ENCODE measurements at places on chromosomes 2 and 18.

DNA sequence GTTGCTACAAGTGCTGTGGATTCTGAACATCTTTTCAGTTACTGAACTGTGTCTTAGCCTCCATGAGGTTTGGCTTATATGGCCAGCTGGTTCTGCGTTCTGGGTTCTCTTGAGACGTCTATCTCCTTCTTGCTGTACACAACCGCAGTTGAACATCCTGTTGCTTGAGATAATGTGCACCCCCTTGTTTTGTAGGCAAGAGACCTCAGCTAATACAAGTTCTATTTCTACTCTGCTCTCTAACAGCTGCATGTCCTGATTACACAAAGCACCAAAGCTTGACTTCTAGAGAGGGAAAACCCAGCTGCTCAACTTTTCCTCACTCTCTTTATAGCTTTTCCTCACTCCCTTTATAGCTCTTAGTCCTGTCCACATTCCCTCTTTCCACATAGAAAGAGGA lies 176.0 kb downstream of the LTBP1 start:
- no peak for DNase-seq

GRCh38 chr2:202109737-202110184 lies 36.7 kb downstream of the KIAA2012 start:
- peak; percentile 84 for DNase-seq

- DNase-seq = no peak
These were observed 92.8 kb upstream of the BARD1 start for GRCh38 chr2:214902286-214902685.

DNA sequence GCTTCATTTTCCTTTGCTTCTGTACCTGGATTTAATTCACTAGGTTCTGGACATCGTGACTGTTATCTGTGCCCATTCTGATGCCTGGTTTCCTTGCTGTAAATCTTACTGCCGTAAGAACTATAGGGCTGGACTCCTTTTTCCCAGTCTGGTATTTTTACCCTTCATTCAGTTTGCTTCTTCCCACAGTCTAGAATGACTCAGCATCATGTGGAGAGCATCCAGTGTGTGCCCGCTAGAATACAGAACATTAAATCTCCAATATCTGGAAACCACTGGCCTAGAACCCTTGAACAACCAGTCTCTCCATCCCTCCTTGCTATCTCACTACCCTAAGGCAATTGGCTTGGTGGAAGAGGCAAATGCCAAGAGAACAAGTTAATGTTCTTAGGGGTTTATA lies 1075.4 kb upstream of the ZEB2 start:
- DNase-seq = peak; percentile 19

DNA sequence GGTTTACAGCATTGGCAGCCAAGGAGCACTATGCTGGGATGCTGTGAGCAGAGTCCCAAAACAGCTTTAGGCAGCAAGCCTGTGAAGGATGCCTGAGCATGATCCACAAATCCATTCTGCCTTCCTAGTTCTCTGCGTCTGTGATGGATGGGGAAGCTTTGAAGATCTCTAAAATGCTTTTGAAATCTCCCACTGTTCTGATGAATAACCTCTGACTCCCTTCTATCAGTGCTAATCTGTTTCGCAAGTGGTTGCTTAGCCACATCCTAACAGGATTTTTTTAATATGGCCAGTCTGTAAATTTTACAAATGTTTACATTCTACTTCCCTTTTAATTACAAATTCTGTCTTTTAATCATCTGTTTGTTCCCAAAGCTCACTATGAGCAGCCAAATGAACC lies 319.2 kb downstream of the GULP1 start:
- DNase-seq = peak; percentile 64

GRCh38 chr18:68568364-68569155 lies 146.3 kb downstream of the TMX3 start:
- peak; percentile 2 for DNase-seq

GRCh38 chr2:227881866-227882517 lies 10.6 kb downstream of the DAW1 start:
- no peak for DNase-seq

GRCh38 chr2:127358044-127358443 lies 29.7 kb downstream of the MAP3K2 start:
- DNase-seq = no peak

DNA sequence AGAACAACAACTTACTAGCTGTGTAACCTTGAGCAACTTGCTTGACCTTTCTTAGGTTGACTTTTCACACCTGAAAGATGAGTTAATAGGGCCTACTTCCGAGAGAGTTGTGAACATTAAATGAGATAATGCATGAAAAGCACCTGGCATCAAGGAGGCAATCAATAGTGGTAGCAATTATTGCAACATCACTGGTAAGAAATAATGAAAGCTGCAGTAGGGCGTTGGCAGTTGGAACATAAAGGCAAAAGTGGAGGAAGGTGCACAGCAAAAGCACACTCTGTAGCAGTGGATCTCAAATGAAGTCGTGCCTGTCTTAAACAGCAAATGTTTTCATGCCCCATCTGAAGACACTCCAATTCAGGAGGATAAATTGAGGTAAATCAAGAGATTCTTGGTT lies 178.9 kb upstream of the VRK2 start:
- no peak for DNase-seq

GRCh38 chr2:38181806-38182491 lies 106.0 kb upstream of the CYP1B1 start:
- no peak for DNase-seq

DNA sequence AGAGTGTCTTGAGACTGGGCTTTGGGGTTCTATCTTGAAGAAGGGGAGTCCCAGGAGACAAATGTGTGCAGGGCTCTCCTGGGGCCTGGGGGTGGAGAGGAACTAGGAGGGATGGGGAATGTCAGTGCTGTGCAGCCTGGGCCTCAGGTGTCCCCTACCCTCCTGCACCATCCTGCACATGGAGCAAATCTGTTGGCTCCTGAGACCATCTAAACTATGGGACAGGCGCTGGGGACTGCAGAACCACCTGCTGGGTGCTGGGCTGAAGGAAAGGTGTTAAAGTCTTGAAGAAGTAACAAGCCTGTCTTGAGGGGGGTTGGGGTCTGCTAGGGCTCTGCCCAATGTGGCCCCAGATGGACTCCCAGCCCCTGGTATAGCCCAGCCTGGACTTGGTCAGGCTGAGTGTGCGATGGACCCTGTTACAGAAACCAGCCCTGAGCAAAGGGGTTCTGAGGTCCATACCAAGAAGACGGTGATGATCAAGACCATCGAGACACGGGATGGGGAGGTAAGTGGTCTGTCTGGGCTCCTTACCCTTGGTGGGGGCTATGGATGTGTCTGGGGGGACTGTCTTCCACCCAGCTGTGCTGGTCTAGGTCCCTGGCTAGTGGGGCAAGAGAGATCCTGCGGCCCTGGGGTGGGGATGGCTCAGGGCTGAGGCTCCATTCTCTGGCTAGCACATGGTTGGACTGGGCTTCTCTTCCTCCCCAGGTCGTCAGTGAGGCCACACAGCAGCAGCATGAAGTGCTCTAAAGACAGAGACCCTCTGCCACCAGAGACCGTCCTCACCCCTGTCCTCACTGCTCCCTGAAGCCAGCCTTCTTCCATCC lies 7.3 kb downstream of the DES start:
- DNase-seq = no peak

DNA sequence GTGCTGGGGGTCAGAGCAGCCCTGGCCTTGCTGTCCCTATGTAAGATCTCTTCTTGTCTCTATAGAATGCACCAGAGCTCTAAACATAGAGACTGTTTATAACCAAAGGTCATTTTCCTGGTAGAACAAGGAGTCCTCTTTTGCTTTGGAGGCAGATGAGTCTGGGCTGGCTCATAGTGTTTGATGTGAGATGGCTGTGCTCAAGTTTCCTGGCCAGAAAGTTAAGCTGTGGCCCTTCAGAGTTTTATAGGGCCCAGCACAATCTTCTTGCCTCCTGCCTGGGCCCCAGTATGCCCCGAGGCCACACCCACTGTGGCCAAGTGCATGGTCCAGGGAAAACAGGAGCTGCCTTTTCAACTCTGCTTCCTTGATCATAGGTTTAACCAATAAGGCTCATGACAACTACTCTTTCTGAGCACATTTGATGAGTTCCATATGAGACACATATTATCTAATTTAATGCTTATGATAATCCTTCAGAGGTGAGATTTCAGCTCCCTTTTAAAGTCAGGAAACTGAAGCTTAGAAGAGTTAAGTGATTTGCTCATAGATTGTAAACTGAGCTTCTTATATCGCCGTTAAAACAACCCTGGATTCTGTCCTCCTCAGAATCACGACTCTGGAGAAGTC lies 66.3 kb downstream of the MYCN start:
- DNase-seq = no peak

DNA sequence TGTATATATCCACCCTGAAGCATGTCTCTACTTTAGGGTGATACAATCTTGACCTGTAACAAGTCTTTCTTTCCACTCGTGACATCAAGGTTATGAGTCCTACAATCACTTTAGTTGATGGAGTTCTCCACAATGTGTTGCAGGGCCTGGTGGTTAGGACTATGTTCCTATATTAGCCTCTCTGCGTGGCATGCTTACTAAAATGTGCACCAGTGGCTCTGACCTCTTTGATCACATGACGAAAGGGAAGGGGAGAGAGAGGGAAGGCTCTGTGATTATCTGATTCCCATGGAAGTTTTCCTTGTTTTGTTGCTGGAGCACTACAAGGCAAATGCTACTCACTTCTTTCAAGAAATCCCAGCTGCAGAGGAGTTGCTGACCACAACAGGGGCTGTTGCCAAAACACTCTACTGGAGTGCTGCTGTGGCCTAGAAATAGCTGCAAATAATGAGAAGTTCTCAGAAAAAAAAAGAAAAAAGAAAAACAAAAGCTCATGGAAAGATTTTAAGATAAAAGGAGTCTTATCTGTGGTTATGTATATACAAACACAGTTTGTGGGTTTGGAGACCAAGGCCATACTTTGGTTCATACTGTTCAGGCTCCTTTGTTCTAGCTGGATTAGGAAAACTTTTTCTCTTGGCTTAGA lies 272.8 kb upstream of the MMADHC start:
- peak; percentile 91 for DNase-seq

- DNase-seq = no peak
These were observed 16.3 kb upstream of the GAL3ST2 start for GRCh38 chr2:241760301-241760771.

GRCh38 chr2:216372761-216373291 lies 543 bp upstream of the MARCHF4 start:
- DNase-seq = peak; percentile 92

DNA sequence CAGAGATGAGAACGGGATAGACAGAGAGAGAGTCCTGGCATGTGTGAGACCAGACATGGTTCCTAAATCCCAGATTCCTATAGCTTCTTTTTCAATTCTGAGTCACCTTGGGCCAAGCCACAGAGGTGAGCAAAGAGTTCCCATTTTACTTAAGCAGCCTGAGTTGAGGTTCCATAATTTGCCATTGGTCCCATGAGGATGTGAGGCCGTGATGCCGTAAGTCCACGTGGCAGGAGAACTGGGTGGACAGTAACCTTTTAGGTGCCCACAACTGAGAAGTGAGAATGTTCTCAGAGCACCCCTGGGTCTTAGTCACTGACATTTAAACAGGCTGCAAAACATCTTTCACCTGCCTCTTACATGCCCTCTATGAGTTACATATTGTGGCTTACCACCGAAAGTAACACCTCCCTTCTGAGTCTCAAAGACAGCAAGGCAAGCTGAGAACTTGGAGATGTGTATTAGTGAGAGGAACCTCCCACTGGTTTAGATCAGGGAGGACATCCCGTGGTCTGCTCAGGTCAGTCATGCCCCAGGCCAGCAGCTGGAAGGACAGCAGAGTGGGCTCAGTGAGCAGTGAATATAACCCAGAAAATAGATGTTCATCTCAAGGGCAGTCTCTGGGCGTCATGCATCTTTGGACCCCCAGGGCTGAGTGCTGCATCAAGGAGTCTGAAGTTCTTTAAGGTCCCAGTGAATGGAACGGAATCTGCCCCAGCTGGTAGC lies 127.9 kb upstream of the LGALSL start:
- no peak for DNase-seq

DNA sequence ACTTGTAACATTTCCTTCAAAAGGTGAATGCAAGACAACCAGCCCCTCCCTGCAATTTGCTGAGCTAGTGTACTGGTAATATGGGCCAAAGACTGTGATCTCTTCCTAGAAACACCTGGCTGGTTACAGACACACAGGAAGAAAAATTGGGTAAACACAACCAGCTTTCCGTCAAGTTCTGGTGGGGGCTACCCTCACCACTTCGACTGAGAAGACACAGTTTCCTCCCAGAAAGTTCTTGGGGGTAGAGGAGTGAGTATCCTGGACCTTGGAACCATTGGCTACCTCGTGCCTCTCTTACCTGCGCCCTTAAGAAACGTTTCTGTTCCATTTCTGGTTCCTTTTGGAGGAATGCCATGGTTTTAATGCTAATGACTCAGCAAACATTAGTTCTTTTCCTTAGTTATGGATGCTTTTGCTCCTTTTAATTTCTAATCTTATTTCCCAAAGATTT lies 120.9 kb upstream of the DLX2 start:
- DNase-seq = no peak

DNA sequence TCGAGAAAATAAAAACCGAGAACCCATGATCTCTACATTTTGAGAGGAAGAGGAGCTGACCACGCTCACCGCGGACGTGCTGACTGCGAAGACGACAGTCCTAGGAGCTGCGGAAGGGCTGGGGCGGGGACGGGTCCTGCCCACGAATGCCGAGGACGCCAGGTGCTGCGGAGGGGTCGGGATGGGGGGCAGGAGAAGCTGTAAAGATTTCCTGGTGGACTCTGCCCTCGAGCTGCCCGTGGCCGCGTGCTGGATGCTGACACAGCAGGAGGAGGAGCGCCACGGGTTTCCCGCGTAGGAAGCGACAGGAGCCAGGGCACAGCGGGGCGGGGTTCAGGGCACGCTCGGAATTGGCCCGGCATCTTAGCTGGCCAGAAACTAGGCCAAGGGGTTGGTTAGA lies 22.2 kb downstream of the ZSCAN30 start:
- DNase-seq = no peak

DNA sequence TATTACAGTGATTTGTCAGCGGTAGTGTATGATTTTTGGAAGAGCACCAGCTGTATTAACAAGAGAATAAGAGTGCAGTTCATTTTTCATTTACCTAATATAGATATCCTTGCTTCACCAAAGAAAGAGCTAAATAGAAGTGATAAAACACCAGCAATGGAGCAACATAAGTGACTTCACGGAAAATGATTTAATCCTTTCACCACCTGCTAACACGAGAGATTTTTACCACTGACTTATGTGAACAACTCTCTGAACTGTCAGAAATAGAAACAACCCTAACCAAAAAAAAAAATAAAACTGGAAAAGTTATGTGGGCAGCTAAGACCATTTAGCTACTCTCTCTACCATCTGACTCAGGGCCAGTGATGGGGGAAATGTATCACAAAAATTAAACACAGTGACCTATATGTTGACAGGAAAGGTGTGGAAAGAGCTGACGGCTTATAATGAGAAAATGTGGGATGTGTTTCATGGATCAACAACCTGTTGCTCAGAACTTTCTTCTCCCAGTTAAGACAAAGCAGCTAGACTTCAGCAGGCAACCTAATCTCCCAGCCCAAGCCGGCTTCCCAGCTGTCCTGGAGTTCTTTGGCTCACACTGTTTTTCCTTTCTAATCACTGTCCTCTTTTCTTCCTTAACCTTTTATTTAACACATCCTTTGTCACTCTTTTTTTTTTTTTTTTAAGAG lies 272.7 kb downstream of the SS18 start:
- DNase-seq = peak; percentile 79

DNA sequence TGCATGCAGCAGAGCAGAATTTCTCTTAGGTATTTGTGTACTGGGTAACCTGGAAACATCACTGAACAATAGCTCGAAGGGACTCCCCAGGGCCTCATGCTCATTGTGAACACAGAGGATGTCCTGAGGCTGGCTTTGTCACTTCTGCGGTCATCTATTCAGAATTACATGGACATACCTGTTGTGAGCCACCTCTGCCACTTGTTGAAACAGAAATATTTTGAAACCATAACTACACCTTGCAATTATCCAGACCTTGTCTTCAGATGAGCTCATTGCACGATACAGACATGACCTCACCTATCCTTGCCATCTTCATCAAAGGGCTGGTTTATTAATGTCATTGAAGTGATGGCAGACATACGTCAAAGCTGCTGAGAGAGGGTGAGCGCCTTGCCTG lies 23.4 kb upstream of the CREG2 start:
- no peak for DNase-seq
